ENCODE measurements at places on chromosomes 3 and 15. TPM values are rescaled to one million over a fixed set of nuclear protein-coding genes. Genes with fewer than 3 reads are reported as not detected.

The ACTC1 gene
- under 0.01 TPM for total RNA-seq

The TEX9 gene
- total RNA-seq: 2.9 TPM

The MNS1 gene
- 0.43 TPM for total RNA-seq

The MGLL gene
- total RNA-seq: 82.1 TPM

The TTC23 gene
- 20.9 TPM for total RNA-seq

The CHRM5 gene
- total RNA-seq: under 0.01 TPM

The TIGIT gene
- under 0.01 TPM for total RNA-seq

The CCR3 gene
- not detected for total RNA-seq

The CIP2A gene
- total RNA-seq: 28.9 TPM

The NTRK3 gene
- not detected for total RNA-seq

The SLC24A1 gene
- total RNA-seq: 9.3 TPM

The DOCK3 gene
- total RNA-seq: under 0.01 TPM

The GOLGA6L10 gene
- 2.9 TPM for total RNA-seq

The PRR20G gene
- total RNA-seq: not detected

The FBXL22 gene
- 1.3 TPM for total RNA-seq

The PTX3 gene
- total RNA-seq: 22.5 TPM

The PYGO1 gene
- 9.0 TPM for total RNA-seq

The GOLGA6D gene
- not detected for total RNA-seq

The DCLK3 gene
- total RNA-seq: under 0.01 TPM

The SEMA5B gene
- total RNA-seq: not detected

The SYNM gene
- 8.4 TPM for total RNA-seq

The MCTP2 gene
- total RNA-seq: 2.2 TPM

The ATP13A4 gene
- total RNA-seq: not detected

The FSIP1 gene
- total RNA-seq: 2.6 TPM

The MUSTN1 gene
- not detected for total RNA-seq

The MESP2 gene
- 0.32 TPM for total RNA-seq

The KNL1 gene
- 12.9 TPM for total RNA-seq

The EXOG gene
- 15.1 TPM for total RNA-seq

The NPTN gene
- 146 TPM for total RNA-seq

All from fibroblast of villous mesenchyme (primary cell).